ENCODE measurements at places on chromosomes 2 and 18. TPM values are rescaled to one million over a fixed set of nuclear protein-coding genes. Genes with fewer than 3 reads are reported as not detected.

GRCh38 chr18:6580401-6580800 lies 149.1 kb upstream of the ARHGAP28 start:
- no peak for DNase-seq

DNA sequence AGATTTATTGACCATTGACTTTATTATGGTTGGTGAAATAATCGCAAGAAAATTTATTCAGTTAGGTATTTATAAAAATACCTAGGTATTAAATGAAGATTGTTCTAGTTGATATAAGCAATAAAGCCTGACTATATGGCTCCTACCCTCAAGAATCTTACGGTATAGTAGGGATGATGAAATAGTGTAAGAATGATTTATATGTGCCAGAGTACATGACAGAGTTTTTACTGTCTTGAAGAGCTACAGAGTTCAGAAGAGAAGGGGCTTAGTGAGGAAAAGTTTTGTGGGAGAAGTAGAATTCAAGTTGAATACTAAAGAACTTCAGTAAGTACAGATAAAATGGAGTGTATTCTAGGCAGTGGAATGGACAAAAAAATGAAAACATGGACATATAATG lies 9.7 kb downstream of the CREB1 start:
- DNase-seq: no peak

RAPH1 gene
- total RNA-seq: 69.8 TPM

FRZB gene
- not detected for total RNA-seq

- DNase-seq: no peak
These were observed 164.3 kb downstream of the MTCL1 start for GRCh38 chr18:8869696-8870095.

MGAT5 gene
- total RNA-seq: 63.7 TPM

- DNase-seq: no peak
These were observed 20.2 kb downstream of the PRKAG3 start for GRCh38 chr2:218811382-218811781.

PARD6G gene
- 5.4 TPM for total RNA-seq

- DNase-seq: no peak
These were observed 16.1 kb upstream of the FARP2 start for GRCh38 chr2:241339839-241340630.

DSG1 gene
- total RNA-seq: not detected
